H1 (cell line): ENCODE measurements at places on chromosomes 3 and 15. TPM values are rescaled to one million over a fixed set of nuclear protein-coding genes. Genes with fewer than 3 reads are reported as not detected.

CCR4 gene
- 0.08 and 0.15 TPM in 2 replicates for polyA plus RNA-seq

ATP8B4 gene
- polyA plus RNA-seq: 0.17 TPM in 2 replicates

SIN3A gene
- polyA plus RNA-seq: 69.5 and 86.6 TPM in 2 replicates

CDHR4 gene
- 0.60 and 0.96 TPM in 2 replicates for polyA plus RNA-seq

TRH gene
- polyA plus RNA-seq: 0.03 TPM in 1 of 2 replicates, not detected in the other

NPAP1 gene
- 0.06 and 0.08 TPM in 2 replicates for polyA plus RNA-seq

FAM98B gene
- 3.1 and 5.9 TPM in 2 replicates for polyA plus RNA-seq

TM4SF18 gene
- polyA plus RNA-seq: 4.5 and 13.6 TPM in 2 replicates

GABRB3 gene
- 88.5 and 98.8 TPM in 2 replicates for polyA plus RNA-seq

NCKIPSD gene
- 91.8 and 114 TPM in 2 replicates for polyA plus RNA-seq

GOLGA6L7 gene
- not detected in 2 replicates for polyA plus RNA-seq

IL5RA gene
- polyA plus RNA-seq: not detected in 2 replicates

SCAANT1 gene
- not detected in 2 replicates for polyA plus RNA-seq

BUB1B gene
- 31.7 and 48.9 TPM in 2 replicates for polyA plus RNA-seq

CCR9 gene
- not detected in 2 replicates for polyA plus RNA-seq

ITIH1 gene
- not detected in 2 replicates for polyA plus RNA-seq

ATP2B2 gene
- polyA plus RNA-seq: 0.14 and 0.20 TPM in 2 replicates

ERC2 gene
- polyA plus RNA-seq: 7.9 and 16.4 TPM in 2 replicates

ISLR2 gene
- polyA plus RNA-seq: 0.30 and 0.47 TPM in 2 replicates

IL12A gene
- 0.66 and 0.92 TPM in 2 replicates for polyA plus RNA-seq

PLSCR5 gene
- polyA plus RNA-seq: not detected in 2 replicates

SLC9C1 gene
- polyA plus RNA-seq: 0.06 and 0.15 TPM in 2 replicates
